DMS 273 treated with DMSO at 0.1 percent for 48 hours (cell line): ENCODE measurements at places on chromosomes 12 and 14.
A peak's percentile ranks its signal among the peaks of the same experiment; 100 is the strongest.

DNA sequence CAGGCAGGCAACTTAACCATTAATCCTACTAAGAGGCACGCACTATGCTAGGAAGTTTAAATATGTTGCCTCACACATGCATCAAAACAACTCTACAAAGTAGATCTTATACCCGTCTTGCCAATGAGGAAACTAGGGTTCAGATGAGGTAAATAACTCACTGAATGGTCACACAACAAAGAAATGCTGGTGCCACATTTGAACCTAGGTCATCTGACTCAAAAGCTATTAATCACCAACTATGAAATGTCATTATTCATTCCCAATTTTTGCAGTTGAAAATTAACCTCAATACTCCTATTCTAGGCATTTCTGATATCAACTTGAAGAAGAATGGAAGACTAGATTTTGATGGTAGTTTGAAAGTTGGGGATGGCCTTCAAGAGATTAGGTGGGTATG lies 2.8 kb upstream of the PYROXD1 start:
- DNase-seq: no peak

- DNase-seq: peak; percentile 18
Measured at GRCh38 chr12:26701604-26702215, 131.3 kb downstream of the ITPR2 start.

GRCh38 chr14:39580696-39581095 lies 148.5 kb upstream of the FBXO33 start:
- no peak for DNase-seq

GRCh38 chr12:79514730-79515529 lies 175.8 kb downstream of the PAWR start:
- no peak for DNase-seq

DNA sequence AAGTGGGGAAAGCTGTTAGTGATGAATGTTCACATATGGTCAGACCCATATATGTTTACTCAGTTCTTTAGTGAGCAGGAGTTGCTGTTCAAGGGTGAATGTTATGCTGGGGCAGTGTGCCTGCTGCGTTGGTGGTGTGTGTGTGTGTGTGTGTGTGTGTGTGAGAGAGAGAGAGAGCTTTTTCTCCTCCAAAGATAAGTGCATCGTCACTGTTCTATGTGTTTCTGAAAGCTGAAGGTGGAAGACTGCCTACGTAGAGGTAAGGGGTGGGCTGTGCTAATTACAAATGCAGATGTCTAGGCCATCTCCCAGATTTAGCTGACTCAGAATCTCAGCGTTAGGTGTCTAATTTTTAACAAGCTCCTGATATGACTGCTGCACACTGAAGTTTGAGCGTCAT lies 10.5 kb downstream of the GABARAPL1 start:
- DNase-seq: no peak

DNA sequence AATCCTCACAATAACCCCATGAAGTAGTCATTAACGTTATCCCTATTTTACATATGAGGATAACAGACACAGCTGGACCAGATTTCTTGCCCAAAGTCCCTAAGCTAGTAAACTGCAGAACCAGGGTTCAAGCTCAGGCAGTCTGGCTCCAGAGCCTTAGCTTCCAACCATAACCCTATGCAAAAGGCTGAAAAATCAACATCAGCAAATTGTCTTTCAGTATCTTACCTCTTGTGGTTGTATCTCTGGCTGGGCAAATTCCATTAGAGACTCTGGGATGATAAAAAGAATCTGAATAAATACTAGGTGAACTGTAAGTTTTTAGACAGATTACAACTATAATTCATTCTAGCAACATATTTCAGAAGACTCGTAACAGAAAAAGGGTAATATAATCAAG lies 24.7 kb downstream of the CAPRIN2 start:
- DNase-seq: no peak

GRCh38 chr12:49059299-49060171 lies 1.1 kb downstream of the KMT2D start:
- no peak for DNase-seq

DNA sequence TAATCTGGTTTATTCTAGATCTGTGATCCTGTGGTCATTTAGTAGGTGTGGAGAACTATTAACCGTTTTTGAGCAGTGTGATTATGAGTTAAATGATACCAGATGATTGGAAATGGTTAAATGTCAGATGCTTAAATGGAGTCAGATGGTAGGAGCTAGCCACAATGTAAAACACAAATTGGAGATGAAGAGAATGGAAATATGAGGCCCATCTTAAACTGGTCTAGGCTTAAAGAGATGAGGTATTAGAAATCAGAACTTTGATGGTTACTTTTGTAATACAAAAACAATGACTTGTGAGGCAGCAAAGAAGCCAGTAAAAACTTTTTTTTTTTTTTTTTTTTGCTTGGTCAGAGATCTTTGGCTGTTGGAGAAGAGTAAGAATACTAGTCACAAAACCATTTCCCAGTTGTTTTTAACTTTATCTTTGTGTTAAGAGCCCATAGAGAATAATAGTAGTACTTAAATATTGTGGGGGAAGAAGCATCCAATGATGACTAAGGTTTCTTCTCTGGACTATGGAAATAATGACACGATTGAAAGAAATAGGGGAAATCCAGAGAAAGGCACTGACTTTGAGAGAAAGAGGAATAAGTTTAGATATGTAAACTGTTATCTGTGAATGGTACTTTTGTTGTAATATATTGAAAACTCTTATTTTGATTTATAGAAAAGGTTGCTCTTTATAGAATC lies 95.9 kb downstream of the WNK1 start:
- no peak for DNase-seq

DNA sequence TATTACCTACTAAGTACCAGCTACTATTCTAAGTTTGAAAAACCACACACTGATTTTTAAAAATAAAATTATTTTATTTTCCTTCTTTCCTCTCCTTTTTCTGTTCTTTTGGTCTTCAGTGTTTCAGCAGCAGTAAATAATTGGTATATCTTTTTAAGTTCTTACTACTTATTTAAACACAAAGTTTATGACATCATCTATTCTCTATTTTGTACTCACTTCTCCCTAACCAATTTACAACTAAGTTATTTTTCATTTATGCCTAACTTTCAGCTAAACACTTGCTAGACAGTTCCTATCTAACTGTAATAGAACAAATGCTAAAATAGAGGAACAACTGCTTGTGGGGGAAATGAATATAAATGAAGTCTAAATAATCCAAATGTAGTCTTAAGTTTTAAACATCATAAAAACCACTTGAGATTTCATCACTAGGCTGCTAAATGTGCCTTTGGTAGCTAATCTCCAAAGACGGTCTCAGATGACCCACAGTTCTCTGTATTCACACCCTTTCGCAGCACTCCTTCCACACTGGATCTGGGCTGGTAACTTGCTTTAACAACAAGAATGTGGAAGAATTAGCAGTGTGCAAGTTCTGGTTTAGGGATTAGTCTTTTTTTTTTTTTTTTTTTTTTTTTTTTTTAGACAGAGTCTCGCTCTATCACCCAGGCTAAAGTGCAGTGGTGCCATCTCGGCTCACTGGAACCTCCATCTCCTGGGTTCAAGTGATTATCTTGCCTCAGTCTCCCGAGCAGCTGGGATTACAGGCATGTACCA lies 41.0 kb downstream of the TFCP2 start:
- no peak for DNase-seq

DNA sequence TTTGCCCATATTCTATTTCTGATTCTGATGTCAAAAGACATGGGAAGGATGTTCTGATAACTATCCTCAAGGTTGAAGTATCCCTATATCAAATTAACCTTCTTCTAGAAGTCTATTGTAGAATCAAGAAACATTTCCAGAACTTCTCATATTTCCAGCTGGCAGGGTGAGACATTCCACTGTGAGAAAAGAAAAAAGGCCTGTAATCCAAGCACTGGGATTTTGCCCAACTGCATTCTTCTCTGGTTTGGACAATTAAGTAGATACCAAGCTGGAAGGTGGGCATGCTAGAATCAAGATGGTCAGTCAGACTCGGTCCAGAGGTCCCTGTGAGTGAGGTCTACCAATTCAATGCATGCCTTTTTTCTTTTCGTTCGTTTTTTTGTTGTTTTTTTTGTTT lies 60.9 kb downstream of the MAP3K9 start:
- no peak for DNase-seq

GRCh38 chr12:108653082-108653516 lies 19.4 kb upstream of the SELPLG start:
- DNase-seq: no peak

DNA sequence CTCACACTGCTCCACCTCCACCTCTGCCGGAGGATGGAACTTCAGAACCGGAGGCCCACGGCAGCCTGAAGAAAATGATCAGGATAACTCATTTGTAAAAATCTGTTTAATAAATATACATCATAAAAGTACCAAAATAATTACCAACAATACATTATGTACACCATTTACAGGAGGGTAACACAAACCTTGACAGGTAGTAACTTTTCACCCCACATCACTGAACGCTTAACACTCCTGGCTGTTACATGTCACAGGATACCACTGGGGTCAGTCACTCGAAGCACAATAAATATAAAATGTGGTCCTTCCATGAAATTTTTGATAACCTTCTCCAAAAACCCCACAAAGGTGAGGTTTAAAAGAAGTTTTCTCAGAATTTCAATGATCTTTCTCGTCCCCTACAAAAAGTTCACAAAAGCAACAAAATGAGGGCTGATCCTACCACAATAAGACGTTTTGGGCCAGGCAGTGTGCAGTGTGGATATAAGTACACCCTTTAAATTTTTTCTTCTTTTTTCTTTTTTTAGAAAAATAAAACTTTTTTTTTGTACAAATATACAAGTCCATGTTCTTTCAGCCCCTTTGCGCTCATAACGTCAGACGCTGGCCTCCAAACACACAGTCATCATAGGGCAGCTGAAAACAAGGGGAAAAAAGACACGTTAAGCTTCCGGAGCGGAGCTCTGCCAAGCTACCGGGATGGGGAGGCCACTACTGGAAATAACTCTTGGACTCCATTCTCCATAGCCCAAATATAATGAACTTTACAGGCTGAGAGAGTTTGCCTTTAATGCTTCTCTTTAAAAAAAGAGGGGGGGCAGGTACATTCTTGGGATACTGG lies 2.9 kb downstream of the NFKBIA start:
- no peak for DNase-seq

GRCh38 chr14:33528655-33529054 lies 422.2 kb downstream of the EGLN3 start:
- DNase-seq: no peak

DNA sequence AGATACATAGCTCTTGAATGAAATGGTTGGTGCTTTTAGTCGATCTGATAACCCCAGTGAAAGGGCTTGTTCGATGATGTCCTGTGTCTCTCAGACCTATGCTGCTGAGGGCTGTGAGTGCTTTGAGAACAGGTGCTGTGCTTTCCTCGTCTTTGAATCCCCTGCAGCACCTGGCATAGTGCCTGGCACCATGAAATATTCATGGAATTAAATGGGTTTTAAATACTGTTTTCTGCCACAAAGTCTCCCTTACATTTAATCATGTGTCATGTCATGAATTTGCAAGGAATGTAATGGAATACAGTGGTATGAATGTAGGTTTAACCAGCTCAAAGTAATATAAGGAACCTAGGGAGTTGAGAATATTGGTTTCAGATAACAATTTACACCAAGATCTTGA lies 220.5 kb upstream of the PRICKLE1 start:
- no peak for DNase-seq

- no peak for DNase-seq
Measured at GRCh38 chr12:69266036-69266635, 26.8 kb downstream of the CPSF6 start.

DNA sequence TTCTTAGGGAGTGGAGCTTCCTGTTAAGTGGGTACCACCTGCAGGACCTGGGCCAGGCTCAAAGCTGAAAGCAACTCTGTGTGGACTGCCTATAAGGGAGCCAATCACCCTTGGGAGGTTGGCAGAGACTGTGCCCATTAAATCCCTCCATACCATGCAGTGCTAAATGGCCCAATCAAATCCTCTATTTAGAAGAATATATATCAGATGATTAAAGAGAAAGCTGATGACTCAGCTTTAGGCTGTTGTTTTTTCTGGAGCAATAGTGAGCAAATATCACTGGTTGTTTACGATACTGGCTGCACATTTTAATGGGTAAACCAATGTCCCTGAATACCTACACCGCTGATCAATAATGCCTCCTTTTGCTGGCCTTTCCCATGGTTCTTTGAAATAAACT lies 101.3 kb downstream of the TMX1 start:
- no peak for DNase-seq

GRCh38 chr14:92793709-92794546 lies at the start of gene GOLGA5:
Gene GOLGA5 (plus strand): TSS chr14:92794305. CDS start chr14:92797438, 3,133 bp downstream.
- peak; percentile 96 for DNase-seq

GRCh38 chr14:22474730-22475351 lies 114.2 kb downstream of the DAD1 start:
- DNase-seq: no peak
